Umbilical cord (tissue), 2 donors: ENCODE measurements at places on chromosomes 7 and 10.

DNA sequence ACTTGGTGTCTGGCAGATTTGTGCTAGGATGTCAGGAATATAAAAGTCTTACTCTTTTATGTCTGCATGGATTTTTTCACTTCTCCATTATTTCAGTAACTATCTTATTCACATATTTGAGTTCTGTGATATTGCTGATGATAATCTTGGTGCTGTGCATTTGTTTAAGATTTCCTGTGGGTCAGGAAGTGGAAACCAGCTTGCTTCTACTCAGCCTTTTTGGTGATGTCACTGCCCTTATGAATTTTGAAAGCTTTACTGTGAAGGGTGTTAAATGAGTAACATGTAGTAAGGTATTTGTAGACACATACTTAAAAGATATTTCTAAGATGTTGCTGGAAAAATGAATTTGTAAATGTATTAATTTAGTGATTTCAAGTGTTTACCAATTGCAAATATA is 69.5 kb upstream of the VOPP1 start:
- peak; percentile 45 for DNase-seq

- peak; percentile 75 for DNase-seq
Measured at GRCh38 chr10:58178811-58179210, 88.9 kb downstream of the IPMK start.

- DNase-seq: no peak
Measured at GRCh38 chr7:44320794-44321371, 4.5 kb downstream of the CAMK2B start.

DNA sequence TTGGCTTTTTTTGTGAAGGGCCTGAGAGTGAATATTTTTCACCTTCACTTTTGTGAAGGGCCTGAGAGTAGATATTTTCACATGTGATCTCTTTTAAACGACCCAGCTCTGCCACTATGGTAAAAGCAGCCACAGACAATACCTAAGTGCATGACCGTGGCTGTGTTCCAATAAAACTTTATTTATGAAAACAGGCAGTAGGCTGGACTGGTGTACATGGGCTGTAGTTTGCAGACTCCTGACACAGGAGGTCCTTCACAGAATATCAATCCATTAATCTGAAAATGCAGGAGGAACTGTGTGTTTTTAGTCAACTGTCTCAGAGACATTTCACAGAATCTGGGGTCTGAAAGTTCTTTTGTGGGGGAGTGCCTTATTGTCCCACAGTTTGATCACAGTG is 186.9 kb downstream of the PRKCQ start:
- no peak for DNase-seq

DNA sequence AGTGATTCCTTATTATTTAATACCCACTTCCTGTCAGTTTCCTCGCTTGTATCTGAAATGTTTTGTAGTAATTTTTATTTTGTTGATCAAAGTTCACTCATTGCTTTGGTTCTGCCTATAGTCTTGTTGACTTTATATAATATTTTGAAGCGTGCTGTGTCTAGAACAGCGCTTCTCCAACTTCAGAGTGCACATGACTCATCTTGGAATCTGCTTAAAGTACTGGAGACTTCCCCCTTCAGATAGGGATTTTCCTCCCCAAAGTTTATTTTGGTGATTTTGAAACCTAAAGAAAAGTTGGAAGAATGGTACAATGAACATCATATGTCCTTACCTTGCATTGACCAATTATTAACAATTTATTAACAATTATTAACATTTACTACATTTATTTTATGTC is 5.8 kb downstream of the COMTD1 start:
- DNase-seq: peak; percentile 36

- DNase-seq: no peak
Measured at GRCh38 chr10:34960983-34961382, 129.2 kb downstream of the CUL2 start.

- DNase-seq: peak; percentile 62
Measured at GRCh38 chr7:79302293-79302692, 151.2 kb downstream of the MAGI2 start.

DNA sequence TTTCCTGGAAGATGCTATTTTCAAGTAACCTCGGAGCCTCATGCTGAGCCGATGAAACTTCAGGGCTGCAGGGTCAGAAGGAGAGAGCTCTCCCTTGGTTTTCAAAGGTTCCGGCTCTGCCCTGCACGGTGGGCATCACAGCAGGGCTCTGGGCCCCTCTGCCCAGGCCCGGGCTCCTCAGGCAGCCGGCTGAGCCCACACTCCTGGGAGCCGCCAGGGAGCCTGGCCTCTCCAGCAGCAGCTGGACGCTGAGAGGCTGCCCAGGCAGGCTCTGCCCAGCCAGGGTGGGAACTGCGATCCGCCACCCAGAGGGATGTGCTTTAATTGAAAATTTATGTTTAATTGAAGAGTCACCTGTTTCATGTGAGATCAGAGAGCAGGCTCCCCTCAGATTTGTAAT is 97.5 kb upstream of the MGMT start:
- no peak for DNase-seq

GRCh38 chr7:22647451-22648257 is 79.3 kb upstream of the IL6 start:
- no peak for DNase-seq

DNA sequence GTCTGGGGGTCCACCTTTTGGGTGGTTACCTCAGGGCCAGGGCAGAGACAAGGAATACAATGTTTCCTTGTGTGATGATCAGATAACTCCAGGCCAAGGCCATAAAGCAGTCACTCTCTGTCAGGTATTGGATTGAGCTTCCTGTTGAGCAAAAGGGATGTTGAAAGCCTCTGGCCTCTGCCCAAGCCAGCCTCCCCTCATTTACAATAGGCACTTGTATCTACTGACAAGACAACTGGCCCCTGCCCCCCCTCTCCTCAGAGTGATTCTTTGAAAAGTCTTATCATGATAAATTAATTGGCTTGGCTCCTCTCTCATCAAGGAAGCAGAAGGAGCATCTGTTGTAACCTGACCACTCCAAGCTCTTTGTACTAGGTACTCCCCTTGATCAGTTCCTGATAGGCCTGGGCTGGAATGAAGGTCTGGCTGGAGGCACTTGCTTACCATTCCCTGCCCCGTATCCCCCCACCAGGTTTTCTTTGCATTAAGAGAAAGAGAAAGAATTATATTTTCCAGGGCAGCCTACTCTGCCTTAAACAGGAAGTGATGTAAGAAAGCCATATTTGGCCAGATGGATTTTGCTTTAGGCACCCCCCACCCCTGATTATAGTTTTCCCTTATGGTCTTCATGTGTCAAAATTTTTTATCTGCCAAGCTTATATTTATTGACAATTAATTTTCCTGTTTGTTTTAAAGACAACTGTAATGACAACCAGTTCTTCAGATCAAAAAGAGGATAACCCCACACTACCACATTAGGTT is 42.1 kb upstream of the HPS1 start:
- no peak for DNase-seq

DNA sequence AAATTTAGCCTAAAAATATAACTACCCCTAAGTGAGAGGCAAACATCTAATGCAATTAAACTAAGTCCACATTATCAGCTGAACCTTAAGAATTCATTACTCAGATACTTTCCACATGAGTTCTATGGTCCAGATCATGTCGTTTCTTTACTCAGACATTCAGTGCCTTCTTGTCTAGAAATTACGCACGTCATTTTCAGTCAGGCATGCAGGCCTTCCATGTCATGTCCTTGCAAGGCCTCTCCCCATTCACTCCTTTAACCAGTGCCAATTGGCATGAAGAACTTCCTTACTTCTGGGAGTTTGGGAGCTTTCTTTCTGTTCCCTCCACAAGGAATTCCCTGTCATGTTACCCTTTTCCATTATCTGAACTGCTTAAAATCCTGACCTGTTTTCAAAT is 118.8 kb downstream of the NRP1 start:
- DNase-seq: peak; percentile 84

GRCh38 chr7:139061416-139061815 is 25.6 kb upstream of the ZC3HAV1L start:
- no peak for DNase-seq

GRCh38 chr7:17456541-17456940 is 158.1 kb downstream of the AHR start:
- DNase-seq: peak; percentile 13

DNA sequence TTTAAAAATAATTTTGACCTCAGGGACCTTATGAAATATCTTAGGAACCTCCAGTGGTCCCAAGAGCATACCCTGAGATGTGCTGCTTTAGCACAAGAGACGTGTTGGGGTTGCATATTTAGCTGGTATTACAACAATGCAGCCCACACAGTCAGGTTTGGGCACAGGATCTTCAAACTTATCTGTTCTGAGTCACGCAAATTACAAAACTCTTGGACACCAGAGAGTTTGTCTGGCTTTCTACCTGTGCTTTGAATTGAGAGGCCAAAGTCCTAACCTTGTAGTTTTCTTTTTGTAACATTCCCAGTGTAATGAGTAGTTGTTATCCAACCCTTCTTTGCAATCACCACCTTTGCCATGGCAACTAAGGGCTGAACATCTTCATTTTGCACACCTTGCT is 163.5 kb upstream of the PCLO start:
- DNase-seq: no peak

- DNase-seq: peak; percentile 26
Measured at GRCh38 chr7:19146699-19147098, 1.5 kb upstream of the FERD3L start.

DNA sequence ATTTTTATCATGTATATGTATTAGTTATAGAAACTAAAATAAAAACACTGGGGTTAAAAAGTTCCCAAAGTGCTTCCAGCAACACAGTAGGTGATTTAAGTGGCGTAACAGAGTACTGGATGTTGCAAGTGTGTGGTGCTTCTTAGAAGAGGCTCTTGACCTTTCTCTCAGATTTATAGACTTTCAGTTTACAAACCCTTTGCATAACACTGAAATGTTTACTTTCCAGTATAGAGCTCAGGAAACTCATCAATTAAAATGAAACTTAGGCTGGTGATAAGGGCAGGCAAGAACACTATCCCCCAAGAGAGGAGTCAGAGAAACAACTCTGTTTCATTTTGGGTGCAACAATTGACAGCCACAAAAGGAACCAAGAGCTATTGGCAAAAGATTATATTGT is 27.5 kb upstream of the SMC3 start:
- DNase-seq: no peak

DNA sequence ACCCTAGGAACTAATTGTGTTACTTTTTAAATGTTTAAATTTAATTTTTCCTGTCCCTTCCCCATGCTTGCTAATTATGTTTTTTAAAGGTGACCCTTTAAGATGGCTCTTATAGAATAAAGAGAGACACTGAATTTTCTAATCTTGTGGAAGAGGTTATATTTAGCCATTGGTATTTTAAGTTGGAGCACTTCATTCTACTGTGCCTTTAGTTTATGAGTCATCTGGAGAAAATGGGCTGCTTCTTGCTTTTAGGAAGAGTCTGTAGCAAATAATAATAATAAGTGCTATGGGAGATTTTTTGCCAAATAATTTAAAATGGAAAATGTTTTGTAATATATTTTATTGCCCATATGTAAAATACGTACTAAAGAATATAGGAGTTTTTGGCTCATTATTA is 139.7 kb downstream of the ADK start:
- DNase-seq: peak; percentile 69

DNA sequence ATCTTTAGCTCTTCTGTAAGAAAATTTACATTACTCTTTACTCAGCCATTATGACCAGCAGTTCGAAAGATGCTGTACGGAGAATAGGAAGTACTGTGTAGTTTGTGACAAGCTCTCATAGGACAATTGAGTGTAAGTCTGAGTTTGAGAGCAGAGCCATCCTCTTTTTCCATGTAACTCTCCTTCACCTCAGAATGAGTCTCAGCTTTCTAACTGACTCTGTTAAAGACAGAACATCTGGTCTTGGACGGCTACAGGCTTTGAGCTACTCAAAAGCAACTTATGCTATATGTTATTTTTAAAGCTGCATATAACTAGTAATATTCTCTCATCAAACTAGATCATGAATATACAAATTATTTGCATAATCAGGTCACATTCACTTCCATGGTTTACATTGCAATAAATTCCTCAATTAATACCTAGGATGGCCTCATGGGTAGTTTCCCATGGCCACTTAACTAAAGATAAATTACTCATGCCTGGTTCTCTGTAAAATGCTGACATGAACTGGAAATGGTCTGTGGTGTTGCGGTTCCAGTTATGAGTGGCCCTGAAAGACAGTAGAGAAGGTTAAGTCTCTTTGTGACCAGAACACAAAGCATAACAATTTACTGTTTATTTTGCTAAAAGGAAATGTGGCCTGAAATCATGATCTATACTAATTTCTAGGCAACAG is 358.7 kb downstream of the PHF14 start:
- DNase-seq: no peak

DNA sequence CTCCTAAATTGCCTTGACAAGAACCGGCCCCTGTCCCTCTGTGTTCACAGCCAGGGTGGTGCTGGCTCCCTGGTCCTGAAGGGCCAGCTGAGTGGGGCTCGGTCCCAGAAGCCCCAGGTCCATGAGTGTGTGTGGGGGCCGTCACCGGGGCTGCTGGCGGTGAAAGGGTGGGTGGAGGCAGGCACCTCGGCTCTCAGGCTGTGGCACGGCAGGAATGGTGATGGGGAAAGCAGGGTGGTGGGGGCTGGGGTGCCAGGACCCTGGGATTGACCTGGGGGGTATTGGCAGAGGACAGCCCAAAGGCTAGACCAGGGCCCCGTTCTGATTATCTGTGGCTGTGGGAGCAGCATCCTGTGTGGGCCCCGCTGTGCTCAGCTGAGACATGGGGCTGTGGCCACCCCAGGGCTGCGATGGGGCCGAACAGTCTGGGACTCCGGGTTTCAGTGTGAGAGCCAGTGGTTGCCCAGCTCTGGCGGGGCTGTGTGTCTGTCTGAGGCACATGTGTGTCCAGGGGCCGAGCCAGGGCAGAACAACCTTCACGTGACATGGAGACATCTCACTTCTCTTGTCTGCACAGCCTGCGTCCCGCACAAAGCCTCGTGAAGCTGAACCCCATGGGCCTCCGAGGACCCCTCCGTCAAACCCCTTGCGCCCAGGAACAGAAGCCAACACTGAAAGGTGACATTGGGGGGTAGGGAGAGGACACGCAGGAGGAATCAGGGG is 144.2 kb downstream of the ELFN1 start:
- no peak for DNase-seq

GRCh38 chr10:72087969-72088888 is at the start of gene SPOCK2:
Gene SPOCK2, minus strand, starts transcription at chr10:72088551. Its CDS starts 223 bp downstream, at chr10:72088328.
- no peak for DNase-seq

GRCh38 chr7:124566583-124566982 is 199.0 kb downstream of the GPR37 start:
- no peak for DNase-seq

DNA sequence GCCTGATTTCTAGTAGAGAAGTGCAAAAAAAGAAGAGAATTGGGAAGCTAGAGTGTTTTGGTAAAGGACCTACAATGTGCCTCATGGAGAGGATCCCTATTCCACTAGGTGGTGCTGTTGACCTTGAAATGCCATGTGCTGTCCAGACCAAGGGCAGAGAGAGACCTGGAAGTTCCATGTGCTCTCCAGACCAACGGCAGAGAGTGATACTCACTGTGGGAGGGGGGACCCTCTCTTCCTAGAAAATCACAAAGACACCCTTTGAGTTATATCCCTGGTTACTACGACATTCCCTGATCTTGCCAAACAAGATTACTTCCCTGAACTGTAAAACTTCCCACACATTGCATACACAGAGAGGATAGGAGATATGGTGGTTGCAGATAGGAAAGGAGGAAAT is 212.7 kb upstream of the ZNF804B start:
- no peak for DNase-seq

GRCh38 chr10:22443175-22443901 is 98.0 kb downstream of the SPAG6 start:
- DNase-seq: peak; percentile 70
